T1000 (cell line): ENCODE measurements at places on chromosomes 7 and 10.

GRCh38 chr7:128986609-128987008 lies 48.9 kb downstream of the IRF5 start:
- no peak for DNase-seq

DNA sequence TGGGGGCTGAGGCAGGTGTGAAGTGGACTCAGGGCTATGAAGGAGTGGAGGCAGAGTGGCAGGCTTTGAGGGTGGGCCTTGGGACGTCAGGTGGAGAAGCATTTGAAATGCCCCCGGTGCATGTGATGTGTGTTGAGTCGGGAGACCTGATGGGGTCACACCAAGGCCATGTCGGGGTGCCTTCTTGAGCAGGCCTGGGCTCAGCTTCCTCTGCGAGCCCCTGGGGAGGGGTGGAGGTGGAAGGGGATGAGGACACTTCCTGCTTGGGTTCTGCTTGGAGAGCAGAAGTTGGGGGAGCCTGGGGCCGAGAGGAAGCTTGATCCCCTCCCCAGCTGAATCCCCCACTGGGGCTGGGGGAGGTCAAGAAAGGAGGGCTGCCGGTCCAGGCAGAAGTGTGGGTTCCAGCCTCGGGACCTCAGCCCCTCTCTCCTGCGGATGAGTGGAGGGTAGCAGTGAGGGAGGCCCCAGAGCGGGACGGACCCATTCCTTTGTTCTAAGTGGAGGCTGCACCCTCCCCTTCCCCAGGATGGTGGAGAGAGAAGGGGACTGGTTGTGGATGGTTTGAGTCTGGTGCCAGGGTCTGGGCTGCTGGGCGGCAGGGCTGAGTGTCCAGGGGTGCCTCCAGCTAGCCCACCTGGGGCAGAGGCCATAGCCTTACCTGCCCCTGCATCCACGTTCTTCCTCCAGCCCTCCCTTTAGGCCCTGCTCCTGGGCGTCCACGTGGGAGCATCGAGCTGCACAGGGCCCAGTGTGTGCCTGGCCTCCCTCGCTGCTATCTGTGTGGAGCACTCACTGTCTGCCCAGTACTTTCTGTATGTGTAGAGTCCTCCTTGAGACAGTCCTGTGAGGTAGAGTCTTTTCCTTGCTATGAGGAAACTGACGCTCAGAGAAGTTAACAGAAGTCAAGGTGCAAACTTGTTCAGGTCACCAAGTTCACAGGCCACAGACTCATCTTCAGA lies 36.7 kb downstream of the PRF1 start:
- DNase-seq, result no peak

- DNase-seq, result no peak
These were observed 76.5 kb upstream of the CAPZA2 start for GRCh38 chr7:116785843-116786242.

- DNase-seq, result no peak
These were observed 100.4 kb downstream of the TAX1BP1 start for GRCh38 chr7:27840313-27840712.

DNA sequence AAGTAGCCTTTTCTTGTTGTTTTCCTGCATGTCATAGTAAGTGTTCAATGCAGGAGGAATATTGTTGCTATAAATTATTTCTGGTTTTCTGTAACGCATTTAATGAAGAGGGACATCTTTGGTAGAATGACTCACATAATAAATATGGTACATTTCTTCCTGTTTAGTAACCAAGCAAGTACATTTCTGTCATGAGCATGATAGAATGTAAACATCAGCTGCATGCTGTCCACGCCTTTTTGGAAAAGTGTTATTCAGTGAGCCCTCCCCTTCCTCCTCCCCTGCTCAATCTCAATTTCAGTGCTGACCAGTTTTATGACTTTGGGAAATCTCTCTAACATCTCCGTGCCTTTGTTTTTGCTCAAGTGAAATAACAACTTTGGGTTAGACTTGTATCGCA lies 664.0 kb downstream of the XPNPEP1 start:
- DNase-seq, result no peak

GRCh38 chr7:93062599-93062998 lies 55.2 kb downstream of the SAMD9 start:
- DNase-seq, result no peak

GRCh38 chr10:25084447-25084846 lies 68.0 kb downstream of the THNSL1 start:
- DNase-seq, result no peak

- DNase-seq, result no peak
These were observed 38.0 kb upstream of the SLC25A13 start for GRCh38 chr7:96359876-96360275.

DNA sequence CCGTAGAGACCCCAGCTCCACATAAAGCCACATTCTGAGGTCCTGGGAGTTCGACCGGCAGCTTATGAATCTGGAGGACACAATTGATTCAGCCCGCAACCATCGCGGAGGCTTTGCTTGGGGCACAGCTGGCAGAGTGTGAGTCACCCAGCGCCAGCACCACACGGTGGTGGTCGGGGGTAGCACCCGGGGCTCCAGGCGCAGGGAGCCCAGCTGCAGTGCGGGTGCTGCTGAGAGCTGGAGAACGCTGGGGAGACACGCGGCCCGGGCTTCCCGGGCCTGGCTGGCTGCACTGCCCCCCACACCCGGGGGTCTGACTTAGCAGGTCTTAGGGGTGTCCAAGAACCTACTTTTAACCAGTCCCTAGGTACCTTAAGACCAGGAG lies 87.9 kb downstream of the PAXIP1 start:
- DNase-seq, result no peak

- no peak for DNase-seq
These were observed 431.1 kb upstream of the KLF6 start for GRCh38 chr10:4215963-4216575.

DNA sequence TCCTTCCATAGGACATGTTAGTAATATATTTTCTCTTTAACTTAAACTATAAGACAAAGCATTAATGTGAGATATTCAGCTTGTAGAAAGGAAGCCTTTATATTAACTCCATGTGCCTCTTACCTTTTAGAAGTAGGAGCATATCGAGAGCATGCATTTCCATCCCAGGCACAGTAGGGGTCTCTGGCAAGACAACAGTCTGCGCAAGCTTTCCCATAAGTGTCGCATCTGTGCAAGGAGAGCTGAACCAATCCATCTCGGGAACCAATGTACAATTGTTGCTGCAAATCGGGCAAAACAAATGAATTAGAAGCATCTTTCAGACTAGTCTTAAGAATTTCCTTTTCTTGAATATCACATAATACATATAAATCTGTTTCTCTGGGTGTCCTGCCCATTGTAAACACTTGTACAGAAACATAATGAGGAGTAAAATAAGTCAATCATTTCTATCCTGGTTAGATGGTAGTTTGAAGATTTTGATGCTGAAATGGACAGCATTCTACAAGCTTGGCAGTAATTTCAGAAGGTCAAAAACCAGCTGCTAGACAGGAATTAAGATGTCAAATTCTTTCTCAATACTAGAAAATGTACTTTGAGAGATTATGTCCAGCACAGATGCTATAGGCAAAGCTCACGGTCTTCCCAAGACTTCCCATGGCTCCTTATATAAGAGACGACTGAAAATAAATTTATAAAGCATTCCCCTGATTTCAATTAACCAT lies 171.8 kb downstream of the SEMA3D start:
- no peak for DNase-seq

- no peak for DNase-seq
These were observed 12.2 kb upstream of the C10orf105 start for GRCh38 chr10:71731791-71732190.

DNA sequence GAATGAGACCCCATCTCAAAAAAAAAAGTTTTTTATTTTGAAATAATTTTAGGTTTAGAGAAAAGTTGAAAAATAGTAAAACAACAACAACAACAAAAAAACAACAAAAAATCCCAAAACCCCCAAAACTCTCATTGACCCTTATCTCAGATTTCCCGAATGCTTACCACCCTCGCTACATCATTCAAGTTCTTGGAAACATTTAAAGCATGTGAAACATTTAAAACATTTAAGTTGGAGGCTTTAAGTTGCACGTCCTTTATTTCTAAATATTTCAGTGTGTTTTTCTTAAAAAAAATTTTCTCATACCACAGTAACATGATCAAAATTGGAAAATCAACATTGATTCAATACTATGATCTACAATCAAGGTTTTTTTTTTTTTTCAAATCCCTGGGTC lies 382 bp upstream of the ARMS2 start:
- no peak for DNase-seq

DNA sequence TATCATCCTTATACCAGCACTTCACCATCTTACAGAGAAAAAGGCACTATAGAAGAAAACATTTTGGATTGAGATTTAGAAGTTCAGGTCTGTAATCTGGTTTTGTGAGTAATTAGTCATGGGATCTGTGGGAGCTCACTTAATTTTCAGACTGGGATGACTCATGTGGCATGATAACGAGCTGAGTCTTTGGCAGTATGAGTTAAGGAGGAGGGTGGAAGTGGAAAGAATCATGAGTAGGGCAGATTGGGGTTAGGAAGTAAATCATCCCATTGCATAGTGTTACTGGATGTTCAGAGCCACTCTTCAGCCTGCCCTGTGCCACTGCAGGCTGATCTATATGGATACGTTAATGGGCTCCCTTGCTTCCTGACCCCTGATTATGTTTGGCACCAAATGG lies 64.9 kb downstream of the ZNF92 start:
- no peak for DNase-seq

DNA sequence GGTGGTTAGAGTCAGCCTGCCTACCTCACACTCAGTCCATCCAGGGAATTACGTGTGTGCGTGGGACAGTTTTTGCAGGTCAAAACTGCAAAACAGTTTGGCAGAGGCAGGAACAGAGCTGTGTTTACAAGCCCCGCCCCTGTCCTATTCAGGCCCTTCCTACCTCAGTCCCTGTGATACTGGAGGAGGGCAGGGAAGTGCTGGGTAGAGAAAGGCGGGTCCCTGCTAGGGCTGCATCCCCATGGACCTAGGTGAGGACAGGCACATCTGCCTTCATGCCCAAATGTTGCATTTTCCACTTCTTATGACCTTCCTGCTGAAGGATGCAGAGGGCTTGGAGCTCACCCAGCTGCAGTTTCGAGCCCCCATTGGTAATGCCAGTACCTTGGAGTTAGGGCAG lies 25.1 kb downstream of the SBDS start:
- no peak for DNase-seq

DNA sequence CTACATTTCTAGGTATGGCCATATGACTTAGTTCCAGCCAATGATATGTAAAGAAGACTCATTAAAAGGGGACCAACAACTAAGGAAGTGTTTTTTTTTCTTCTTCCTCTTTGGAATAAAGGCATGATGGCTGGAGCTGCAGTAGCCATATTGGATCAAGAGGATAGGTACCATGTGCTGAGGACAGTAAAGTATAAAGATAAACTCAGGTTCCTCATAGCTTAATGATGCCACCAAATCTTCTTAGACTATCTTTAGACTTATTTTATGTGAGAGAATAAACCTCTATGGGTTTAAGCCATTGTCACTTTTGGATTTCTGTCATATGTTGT lies 85.3 kb downstream of the ANLN start:
- DNase-seq, result no peak

DNA sequence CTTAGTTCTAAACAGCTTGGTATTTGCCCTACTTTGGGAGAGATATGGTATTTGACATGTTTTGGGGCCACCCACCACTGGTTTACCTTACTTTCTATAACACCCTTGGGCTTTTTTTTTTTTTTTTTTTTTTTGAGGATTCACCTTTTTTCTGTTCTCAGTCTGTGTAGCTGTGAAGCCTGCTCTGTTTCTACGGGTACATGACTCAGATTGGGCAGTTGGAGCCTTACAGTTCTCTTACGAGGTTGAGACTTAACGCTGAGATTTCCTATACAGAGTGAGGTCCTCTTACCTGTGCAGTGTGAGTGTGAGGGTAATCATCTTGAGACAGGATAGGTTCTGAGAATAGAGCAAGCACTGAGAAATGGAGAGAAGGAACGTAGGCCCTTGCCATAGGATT lies 77.5 kb downstream of the CDK13 start:
- no peak for DNase-seq

GRCh38 chr7:1748839-1749173 lies 78.7 kb downstream of the ELFN1 start:
- no peak for DNase-seq

DNA sequence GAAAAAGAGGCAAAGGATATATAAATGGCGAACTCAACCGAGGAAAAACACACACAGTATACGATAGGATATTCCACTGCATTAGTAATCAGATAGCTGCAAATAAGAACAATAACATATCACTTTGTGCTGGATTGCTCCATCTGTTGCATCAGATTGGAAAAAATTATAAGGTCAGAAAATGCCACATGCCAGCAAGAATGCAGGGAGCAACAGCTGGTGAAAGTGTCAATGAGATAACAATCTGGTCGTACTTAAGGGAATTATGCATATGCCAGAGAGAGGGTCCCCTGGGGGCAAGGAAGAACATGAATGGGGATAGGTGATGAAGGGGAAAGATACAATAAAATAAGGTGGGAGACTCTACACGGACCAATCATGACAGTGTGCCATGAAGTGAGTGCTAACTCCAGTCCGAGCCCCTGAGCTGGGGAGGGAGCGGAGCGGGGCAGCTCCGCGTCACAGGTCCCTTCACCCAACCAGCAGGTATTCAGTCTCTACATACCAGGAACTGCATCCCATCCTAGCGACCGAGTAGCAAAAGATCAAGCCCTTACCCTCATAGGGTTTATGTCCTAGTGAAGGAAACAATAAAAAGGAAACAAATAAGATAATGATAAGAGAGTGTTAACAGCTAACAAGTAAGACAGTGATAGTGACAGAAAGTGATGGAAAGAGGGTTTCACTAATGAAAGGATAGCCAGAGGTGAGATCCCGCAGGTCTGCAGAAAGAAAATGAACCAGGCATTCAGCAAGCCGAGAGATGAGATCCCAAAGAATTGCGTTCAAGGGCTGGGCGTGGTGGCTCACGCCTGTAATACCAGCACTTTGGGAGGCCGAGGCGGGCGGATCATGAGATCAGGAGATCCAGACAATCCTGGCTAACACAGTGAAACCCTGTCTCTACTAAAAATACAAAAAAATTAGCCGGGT lies 9.4 kb downstream of the MPP7 start:
- no peak for DNase-seq

DNA sequence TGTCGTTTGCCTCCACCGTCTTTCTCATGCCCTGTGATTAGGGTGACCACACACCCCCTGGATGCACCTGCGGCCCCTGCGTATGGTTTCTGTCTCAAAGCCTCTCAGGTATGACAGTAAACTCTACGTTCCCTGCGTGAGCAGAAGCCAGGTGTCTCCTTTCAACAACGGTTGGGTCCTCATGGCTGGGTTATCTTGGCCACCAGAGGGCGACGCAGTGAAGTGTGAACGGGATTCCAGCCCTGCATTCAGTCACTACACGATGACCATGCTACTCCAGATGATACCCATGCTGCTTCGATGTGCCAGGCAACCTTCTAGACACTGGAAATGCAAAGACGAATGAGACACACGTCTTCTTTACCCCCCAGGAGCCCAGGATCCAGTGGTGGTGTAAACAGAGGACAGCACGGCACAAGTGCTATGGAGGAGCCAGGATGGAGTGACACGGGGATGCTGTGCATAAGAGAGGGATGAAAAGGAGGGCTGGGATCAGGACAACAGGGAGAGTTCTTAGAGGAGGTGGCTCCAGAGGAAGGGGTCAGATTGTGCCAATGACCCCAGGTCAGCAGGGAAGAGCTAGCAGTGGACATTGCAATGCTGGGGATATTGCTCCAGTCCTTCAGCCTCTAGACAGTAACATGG lies 228.1 kb upstream of the PFKP start:
- no peak for DNase-seq

- DNase-seq, result peak; percentile 25
These were observed 804 bp downstream of the FRAT1 start for GRCh38 chr10:97319671-97320479.
